ENCODE measurements at places on chromosomes 1 and 21.

DNA sequence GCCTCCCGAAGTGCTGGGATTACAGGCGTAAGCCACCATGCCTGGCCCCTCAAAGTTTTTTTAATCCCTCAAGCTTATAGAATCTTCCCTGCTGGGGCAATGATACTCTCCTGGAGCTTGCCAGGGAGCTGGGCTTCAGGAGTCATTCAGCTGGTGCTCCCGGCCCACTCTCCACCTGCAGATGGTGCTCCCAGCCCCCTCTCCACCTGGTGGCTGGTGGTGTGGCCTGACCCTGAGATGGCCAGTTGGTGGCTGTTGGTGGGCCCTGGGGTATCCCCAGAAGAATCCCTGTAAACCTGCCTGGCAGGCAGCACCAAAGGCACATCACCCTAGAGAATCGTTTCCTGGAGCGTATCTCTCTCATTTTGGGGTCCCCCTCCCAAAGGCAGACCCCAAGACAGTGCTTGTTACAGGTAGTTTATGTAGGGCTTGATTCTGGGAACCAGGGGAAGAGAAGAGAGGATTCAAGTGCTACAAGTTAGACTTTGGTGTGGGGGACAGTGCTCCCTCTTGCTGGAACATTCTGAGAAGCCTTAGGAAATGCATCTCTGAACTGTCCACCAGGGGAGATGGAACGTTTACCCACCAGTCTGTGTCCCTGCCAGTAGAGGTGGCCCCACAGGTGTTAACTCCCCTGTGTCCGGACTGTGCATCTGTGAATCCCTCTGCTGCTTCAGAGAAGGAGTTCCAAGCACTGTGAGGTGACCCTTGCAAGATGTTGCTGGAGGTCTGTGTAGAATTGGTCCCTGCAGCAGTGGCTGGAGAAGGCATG, 29.1 kb upstream of the ACTL8 start:
- DNase-seq = no peak

DNA sequence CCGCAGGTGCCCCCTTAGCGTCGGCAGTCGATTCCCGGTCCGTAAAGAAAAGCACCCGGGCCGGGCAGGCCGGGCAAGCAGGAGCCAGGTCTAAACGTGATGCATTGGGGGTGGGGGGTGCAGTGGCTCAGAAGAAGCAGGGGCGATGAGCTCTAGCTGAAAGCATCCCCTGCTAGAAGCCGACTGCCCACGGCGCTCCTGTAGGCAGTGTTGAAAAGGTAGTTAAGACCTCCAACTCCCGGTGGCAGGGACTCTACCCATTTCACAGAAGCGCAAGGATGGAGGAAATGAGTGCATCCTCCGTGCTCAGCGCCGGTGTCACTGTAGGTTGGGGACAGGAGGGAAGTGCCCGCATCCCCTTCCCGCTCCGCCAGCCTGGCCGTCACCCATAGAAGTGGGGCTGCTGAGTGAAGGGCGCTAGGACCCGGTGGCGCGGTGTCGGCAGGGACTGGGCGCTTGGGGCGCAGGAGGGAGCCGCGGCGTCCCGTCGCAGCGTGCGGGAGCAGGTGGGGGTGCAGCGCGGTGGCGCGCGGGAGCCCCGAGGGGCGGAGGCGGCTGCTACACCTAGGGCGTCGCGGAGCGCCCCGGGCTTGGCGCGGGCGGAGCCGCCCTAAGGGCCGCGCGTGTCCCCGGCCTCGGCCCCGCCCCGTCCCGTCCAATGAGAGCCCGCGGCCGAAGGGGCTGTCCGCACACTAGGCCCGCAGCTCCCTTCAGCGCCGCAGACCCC, at the start of gene WNT2B:
TSS of gene WNT2B (plus strand) at position 688 of the 727 bp plus-strand sequence. CDS start 298 bp downstream, outside the sequence.
- DNase-seq = no peak

DNA sequence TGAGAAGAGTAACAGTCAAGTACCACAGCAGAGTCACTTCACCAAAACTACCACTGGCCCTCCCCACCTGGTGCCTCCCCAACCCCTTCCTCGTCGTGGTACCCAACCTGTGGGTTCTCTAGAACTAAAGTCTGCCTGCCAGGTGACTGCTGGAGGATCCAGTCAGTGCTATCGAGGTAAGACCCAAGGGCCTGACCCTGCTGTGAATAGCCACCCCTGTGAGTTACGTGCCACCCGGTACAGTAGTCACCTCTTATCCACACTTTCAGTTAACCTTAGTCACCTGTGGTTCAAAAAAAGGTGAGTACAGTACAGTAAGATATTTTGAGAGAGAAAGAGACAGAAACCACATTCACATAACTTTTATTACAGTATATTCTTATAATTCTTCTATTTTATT, 16.5 kb downstream of the TTF2 start:
- DNase-seq = no peak

DNA sequence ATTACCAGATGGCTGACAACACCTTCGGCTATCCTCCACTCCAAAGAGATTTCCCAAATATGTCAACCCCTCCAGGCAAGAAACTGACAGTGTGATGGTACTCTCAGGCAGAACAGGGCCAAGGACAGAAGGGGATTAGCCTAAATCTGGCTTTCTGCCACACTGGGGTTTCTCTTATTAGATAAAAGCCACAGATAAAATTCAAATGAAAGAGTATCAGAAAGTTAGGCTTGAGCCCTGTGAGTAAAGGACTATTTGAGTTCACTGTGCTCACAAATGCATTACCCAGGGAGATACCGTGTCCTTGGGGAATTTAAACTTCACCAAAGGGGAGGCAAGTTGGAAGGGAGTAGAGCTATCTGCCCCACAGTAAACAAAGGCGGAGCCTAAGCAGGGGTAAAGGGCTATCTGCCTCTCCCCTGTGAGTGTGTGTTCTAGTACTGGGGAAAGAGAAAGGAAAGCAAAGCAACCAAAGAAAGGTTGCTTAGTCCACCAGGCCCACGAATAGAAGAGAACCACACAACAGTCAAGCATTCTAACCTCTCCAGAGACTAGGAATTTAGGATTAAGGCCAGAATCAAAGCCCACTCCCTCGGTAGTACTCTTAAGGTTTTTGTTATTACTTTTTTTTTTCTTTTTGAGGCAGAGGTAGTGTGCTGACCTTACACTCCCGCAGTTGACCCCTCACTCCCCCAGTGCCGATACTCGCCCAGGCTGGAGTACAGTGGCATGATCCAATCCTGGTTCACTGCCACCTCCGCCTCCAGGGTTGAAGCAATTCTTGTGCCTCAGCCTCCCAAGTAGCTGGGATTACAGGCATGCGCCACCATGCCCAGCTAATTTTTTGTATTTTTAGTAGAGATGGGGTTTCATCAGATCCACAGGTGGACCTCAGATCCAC, 12.7 kb downstream of the TPM3 start:
- DNase-seq = no peak

- DNase-seq = no peak
Observed at GRCh38 chr21:26041431-26042180, 129.0 kb downstream of the APP start.

- no peak for DNase-seq
Observed at GRCh38 chr1:118659646-118660045, 328.5 kb downstream of the TBX15 start.

- DNase-seq = no peak
Observed at GRCh38 chr21:33799378-33800090, 116.1 kb downstream of the ATP5PO start.

- DNase-seq = no peak
Observed at GRCh38 chr1:244212797-244213475, 161.9 kb downstream of the ZBTB18 start.

GRCh38 chr1:47647327-47647845, 209.5 kb downstream of the FOXD2 start:
- DNase-seq = no peak

GRCh38 chr1:178036090-178036489, 57.8 kb upstream of the RASAL2 start:
- DNase-seq = no peak

DNA sequence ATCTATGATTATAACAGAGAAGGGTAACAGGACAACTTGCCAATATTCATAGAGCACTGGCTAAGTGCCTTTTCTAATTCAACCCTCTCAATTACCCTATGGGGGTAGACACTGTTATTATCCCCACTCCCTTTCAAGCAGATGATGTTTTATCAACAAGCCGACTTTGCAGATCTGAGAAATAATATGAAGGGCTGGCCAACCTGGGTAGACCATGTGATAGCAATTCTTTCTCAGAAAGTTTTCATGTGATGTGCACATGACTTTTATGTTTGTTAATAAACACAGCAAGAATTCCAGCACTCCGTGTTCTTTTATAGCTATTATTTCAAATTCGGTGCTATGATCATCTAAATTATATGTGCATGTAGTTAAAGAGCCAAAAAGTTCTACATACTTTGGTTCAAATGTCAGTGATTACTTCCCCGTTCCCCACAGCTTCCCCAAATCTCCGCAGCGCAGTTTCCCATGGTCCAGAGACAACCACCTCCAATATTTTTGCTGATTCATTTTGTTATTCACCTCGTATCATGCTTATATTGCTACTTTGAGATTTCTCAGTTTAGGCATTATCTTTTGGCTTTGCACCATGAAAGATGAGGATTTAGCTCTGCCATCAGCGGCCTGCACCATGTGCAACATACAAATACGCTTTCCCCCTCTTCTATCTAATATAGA, 96.7 kb upstream of the GADD45A start:
- no peak for DNase-seq

GRCh38 chr1:204871405-204872037, 859 bp downstream of the NFASC start:
- no peak for DNase-seq

DNA sequence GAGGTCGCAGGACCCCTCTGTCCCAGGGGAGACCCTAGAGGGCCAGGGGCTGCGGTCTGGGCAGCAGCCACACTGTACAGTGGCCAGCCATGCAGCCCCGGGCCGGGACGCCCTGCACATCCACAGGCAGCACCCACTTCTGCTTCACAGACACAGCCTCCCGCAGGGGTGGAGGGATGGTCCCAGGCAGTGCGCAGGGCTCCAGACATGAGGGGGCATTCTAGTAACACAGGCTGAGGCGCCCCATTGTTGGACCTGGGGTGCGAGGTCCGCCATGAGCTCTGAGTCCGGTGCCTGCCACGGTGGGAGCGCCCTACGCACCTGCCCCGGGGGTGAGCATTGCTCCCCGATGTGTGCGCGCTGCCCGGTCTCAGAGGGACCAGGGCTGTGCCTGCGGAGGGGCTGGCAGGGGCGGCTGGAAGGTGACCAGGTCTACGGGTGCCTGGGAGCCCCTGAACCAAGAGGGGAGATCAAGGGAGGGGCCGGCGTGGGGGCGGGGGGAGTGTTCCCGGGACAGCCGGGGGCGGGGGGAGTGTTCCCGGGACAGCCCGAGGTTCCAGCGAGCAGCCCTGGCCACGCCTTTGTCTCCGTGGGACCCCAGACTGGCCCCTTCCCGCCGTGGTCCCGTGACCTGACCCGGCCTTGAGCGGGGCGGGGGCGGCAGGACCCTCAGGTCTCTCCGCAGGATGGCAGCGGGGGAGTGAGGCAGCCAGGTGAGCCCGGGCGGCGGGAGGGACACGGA, 4.5 kb downstream of the MMEL1 start:
- no peak for DNase-seq

DNA sequence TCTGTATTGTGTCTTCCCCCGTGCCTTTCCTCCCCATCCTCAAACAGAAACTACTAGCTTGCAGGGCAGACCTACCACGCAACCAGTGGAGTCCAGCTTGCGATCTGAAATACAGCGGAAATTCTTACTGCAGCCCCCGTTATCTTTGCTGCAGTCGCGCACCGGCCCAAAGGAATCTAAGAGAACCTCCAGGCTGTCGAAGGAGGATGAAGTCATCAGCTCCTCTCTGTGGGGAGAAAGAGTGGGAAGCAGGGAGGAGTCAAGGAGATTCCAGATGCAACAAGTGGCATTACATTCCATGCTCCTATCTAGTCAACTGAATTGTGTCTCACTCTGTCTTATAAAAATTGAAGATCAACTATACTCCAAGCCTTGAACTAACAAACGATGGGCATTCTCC, 206.9 kb downstream of the ASTN1 start:
- no peak for DNase-seq

- DNase-seq = no peak
Observed at GRCh38 chr1:16420424-16421118, 16.7 kb downstream of the SPATA21 start.

- no peak for DNase-seq
Observed at GRCh38 chr1:167748906-167749305, 27.1 kb downstream of the MPZL1 start.

GRCh38 chr21:36994501-36995158, 11.9 kb upstream of the RIPPLY3 start:
- DNase-seq = no peak

All from GM04503 (cell line).